Activated CD8-positive, alpha-beta memory T cell treated with anti-CD3 and anti-CD28 coated beads for 48 hours (primary cell): ENCODE measurements at places on chromosomes 3 and 15.

GRCh38 chr3:122458992-122459391 is 43.1 kb upstream of the WDR5B start:
- no peak for DNase-seq

GRCh38 chr15:39914977-39915376 is 5.1 kb downstream of the GPR176 start:
- no peak for DNase-seq

DNA sequence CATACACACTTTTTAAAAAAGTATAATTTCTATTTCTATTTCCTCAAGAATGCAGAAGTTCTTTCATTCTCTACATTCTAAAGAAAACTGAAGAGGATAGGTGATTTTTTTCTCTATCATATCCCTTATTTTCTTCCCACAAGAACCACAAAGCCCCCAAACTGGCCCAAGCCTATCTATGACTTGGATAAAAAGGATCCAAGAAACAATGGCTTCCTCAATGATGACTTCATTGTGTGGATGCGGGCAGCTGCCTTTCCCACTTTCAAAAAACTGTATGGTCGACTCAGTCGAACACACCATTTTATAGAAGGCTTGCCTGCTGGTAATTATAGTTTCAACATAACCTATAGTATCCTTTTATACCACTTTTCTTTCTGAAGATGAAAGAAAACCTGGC is 52.9 kb upstream of the TBC1D23 start:
- no peak for DNase-seq

DNA sequence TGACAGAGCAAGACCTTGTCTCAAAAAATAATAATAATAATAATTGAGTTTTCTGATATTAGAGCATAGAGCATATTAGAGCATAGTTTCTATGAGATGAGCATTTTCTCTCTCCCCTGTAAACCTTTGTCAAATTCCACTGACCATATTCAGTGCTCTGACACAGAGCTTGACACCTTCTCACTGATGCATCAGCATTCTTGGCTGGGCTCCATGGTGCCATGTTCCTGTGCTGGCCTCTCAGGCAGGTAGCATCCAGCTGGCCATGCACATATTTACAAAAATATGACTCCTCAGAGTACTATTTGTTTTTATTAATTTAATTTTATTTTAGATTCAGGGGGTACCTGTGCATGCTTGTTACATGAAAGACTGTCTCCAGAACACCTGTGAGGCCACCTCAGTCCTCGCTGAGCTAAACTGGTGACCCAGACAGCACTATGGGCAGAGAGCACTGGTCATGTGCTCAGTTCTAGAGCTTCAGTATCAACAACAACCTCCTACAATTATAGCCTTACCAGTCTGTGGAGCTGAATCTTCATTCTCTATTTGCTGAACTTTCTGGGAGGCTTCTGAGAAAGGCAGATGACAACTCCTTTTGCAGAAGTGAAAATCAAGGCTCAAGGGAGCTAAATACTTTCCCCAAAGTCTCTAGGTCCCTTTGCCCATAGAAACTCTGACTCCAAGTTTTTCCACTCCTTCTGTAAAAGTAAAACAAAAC is 21.6 kb upstream of the SLC28A2 start:
- no peak for DNase-seq

DNA sequence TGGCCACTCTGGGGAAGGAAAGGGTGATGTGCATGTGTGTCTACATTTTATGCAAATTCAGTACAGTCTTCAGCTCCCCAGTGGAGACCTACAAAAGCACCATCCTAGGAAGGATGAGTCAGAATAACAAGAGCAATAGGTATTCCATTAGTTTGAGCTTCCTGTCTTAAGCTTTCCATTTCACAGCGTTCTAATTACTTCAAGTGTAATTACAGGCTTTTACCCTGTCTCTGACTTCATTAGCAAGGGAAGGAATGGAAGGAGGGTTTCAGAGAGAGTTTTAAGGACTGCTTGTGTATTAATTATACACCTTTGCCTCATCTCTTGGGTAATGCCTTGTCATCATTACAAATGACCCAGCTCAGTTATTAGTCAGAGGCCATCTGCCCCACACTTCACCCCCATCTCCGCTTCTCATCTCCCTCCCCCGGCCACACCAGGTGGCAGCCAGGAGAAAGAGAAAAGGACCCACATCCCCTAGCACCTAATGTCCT is 202.8 kb upstream of the MRPL3 start:
- DNase-seq: no peak

DNA sequence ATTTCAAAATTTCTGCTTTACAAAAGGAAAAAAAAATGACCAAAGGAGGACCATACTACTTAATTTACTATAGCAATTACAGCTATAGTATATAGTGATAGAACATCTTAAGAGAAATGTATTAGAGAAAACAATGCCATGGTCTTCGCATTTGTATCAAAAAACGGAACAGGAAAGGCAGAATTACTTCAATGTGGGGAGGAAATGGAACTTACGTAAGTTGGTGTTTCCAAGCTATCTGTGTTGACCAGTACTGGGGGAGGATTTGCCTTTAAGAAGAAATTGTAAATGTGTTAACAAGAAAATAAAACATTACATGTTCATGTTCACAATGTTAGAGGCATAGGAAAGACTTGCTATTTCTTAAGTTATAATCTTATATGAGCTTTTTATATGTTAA is 119.9 kb upstream of the MELTF start:
- no peak for DNase-seq

- DNase-seq: no peak
Measured at GRCh38 chr3:152200476-152201420, 68.0 kb upstream of the MBNL1 start.

- no peak for DNase-seq
Measured at GRCh38 chr15:80264031-80264430, 12.0 kb upstream of the CTXND1 start.

DNA sequence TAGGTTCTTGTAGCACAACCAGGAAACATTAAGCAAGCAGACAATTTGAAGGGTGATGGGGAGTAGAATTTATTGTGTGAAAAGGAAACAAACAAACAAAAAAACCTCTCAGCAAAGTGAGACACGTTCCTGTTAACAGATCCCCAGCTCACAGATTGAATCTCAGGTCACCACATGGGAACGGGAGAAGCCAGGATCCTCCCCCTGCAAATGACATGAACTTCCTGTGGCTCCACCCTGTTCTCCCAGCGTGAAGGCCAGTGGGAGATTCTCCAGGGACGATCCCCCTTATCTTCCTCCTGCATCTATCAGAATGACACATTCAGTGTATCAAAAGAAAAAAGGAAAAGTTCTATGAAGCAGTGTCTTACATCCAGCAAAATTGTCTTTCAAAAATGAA is 1488.1 kb downstream of the OTOL1 start:
- no peak for DNase-seq
